ENCODE measurements at places on chromosomes 2 and 18.

DNA sequence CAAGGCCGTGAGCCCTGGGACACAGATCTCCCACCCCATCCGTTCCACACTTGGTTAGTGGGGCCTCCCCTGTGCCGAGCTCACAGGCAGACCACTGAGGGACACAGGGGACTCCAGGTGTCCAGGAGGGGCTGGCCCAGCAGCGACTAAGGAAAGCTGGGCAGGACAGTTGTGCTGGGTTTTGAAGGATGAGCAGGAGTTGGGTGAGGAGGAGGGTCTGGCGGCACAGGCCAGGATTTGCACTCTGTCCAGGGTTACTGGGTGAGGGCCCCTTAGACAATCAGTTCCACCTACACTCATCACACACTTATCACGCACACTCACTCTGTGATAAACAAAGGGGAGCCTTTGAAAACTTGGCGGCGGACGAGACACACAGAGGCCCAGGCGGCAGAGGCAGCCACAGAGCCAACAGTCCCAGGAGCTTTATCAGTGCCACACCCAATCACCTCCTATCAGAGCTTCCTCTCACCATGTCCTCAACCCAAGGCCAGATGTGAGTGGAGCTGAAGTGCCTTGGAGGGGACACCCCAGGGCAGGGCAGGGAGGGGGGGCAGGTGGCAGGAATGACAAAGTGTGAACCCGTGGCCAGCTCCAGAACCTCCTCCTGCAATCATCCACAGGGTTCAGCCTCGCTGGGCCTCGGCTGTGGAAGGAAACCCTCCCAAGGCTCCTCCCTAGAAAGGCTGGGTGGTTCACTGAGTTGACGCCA is 26.6 kb downstream of the BIN1 start:
- DNase-seq: no peak

GRCh38 chr2:230127195-230127594 is 58.5 kb upstream of the SLC16A14 start:
- DNase-seq: no peak

GRCh38 chr2:186582698-186583097 is 7.2 kb upstream of the ITGAV start:
- DNase-seq: no peak

- no peak for DNase-seq
These were observed 59.7 kb upstream of the PHLPP1 start for GRCh38 chr18:62655520-62656219.

DNA sequence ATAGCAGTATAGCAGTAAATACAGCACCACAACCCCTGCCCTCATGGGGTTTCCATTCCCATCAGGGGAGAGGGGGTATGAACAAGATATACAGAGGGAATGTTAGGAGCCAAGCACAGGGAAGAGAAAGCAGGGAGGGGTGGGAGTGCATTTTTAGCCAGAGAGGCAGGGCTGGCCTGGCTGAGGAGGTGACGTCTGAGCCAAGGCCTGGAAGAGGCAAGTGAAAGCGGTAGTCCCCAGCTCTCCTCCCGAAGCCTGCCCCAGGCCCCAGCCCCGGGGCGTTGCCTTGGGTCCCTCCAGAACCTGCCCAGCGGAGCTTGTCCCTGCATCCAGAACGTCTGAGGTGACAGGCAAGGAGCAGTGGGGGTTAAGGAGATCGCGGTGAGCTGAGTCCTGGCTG is 45.1 kb upstream of the FOSL2 start:
- DNase-seq: no peak

DNA sequence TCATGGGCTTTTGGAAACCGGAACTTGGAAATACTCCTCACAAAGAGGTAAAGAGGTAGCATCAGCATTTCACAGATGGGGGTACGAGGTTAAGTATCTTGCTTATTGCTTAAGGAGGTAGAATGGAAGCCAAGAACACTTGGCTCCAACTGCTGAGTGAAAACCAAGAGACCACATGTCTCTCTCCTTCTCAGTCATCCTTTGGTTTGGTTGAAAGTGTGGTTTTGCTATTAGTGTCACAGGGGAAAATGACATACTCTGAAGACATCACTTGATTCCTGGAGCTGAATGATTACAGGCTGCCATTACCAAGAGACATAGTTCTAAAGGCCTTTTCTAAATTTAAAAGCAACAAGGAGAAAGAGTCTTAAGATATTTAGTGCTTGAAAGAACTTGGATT is 41.5 kb downstream of the ANTXR1 start:
- no peak for DNase-seq

DNA sequence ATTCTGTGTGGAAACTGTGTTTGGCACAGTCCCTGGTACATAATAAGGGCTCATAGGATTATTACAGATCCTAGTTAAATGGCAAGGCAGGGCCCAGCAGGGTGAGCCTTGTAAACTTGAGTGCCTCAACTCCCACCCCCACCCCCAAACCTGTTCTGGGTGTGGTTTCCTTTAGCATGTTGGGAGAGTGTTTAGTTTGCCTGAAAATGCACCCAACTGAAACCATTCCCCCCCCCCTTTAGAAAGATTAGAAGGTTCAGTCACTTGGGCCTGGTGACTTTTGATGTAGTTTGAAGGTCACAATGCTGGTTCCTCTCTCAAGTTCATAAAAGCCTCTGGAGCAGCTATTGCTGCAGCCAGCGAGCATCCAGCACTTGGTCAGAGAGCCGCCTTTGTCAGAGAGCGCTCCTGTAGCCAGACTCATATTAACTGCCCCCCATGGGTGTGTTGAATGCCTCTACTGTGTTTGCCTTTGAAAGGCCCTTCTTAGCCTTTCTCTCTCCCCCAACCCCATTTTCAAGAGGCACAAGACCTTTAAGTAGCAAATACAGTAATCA is 113.7 kb downstream of the SPTBN1 start:
- DNase-seq: no peak

GRCh38 chr2:152499896-152500735 is 165.1 kb downstream of the FMNL2 start:
- no peak for DNase-seq

- no peak for DNase-seq
These were observed 45.5 kb downstream of the SLC66A2 start for GRCh38 chr18:79905993-79906392.

DNA sequence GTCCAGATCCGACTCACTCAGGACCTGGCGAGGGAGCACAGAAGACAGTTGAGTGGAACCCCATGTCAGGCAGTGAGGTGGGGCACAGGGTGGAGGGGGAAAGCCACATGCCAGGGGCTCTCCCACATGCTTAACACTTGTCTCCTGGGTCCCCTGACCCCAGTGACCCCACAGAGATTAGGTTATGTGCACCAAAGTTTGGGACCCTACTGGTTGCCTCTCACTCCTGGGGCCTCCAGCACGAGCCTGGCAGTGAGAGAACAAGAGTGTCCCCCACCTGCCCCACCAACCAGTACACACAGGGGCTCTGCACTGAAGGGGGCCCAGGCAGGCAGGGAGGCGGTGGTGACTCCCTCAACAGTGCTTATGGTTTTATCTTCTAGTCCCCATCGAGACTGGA is 58.3 kb downstream of the CIB4 start:
- DNase-seq: no peak

GRCh38 chr2:39623917-39624316 is 41.8 kb upstream of the TMEM178A start:
- DNase-seq: no peak

GRCh38 chr2:183630964-183631363 is 506.7 kb downstream of the NUP35 start:
- DNase-seq: no peak

GRCh38 chr18:77897606-77898005 is 648.0 kb downstream of the GALR1 start:
- DNase-seq: no peak

DNA sequence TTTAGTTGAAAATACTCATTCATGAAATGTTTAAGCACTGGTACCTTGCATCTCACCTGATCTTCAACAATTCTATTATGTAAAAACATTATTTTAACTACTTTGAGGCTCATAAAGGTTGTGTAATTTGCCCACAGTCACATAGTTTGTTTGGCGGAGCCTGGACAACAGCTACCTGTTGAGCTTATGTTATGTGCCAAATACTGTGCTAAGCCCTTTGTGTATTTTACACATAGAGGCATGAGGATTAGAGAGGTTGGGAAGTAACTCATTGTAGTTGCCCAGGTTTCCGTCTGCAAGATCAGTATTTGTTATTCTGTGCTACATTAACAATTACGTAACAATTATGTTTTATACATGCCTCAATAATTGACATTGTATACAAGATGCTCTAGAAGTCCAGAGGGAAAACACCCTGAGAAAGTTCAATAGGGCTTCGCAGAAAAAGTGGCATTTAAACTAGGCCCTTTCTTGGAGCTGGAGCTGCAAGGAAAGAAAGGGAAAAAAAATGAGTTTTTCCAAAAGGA is 80.4 kb downstream of the BOLA3 start:
- DNase-seq: no peak

- no peak for DNase-seq
These were observed 451.0 kb upstream of the SALL3 start for GRCh38 chr18:78528411-78529258.

GRCh38 chr2:157627594-157628476 is 829 bp downstream of the ACVR1C start:
- peak; percentile 3 for DNase-seq

GRCh38 chr2:67716895-67717396 is 319.8 kb downstream of the ETAA1 start:
- no peak for DNase-seq

GRCh38 chr2:9819551-9819950 is 23.7 kb upstream of the TAF1B start:
- DNase-seq: no peak

DNA sequence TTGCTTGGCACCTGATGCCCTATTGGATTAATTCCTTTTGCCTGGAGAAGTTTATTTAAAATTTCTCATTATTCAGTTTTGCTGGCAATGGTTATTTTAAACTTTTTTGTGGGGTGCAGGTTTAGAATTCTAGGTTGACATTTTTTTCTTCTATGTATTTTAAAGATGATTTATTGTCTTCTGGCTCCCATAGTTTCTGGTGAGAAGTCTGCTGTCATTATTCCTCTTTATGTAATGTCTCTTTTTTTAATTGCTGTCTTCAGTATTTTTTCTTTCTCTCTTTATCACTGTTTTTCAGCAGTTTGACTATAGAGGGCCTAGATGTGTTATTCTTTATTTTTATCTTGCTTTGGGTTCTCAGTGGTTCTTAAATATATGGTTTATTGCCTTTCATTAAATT is 182.2 kb upstream of the STON1 start:
- DNase-seq: no peak

- no peak for DNase-seq
These were observed 282.0 kb upstream of the PXDN start for GRCh38 chr2:2026252-2026831.

DNA sequence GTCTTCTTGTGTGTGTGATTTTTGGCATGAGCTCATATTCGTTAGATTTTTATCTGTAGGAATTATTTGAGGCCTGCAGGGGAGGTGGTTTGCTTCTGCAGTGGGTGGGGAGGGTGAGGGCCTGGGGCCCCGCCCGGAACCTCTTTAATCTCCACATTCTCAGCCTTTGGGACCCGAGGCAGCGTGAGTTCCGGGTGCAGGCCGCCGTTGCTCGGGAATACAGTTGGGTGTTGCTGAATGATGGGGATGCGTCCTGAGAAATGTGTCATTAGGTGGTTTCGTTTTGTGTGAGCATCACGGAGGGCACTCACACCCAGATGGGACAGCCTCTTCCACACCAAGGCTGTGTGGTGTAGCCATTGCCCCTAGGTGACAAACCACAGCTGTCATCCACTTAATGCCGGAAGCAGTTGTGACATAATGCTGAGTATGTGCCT is 13.7 kb upstream of the GAL3ST2 start:
- DNase-seq: peak; percentile 32

DNA sequence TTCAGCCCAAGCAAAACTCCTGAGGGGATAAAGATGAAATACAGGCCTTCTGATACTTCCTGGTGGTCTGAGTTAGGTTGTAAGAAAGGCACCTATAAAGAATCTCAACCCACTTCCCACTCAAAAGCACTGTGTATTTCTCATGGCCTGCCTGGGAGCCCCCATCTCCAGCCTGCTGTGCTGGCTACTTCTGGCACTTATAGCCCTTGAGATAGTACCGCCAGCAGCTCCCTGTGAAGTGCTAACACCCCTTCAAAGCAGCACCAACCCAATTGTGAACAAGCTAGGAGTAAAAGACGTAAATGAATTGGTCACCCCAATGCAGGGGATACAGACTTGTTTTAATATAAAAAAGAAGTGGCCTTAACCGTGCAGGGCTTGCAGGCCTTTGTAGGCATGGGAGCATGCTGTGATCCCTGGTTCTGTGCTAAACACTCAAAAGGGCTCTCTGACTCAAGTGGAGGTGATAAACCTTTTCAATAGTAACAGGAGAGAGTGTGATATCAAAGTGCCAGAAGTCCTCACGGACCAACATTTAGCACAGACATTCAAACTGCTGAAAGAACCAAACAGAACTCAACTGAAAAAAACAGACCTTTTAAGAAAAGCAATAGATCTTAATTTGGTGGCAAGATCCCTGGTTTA is 80.8 kb downstream of the RTN4 start:
- no peak for DNase-seq

DNA sequence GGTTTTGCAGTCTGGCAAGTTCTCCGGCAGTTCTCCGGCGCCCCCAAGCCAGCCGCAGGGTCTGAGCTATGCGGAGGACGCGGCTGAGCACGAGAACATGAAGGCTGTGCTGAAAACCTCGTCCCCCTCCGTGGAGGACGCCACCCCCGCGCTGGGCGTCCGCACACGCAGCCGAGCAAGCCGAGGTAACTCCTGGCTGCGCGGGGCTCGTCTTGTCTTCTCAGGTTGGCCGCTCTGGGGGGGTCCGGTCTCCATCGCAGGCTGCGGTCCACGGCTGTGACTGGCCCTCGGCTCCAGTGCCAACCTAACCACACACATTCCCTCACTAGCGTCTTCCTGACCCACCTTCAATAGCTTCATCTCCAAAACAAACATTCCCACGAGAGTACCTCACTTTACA is 68.2 kb downstream of the TPGS2 start:
- DNase-seq: no peak

DNA sequence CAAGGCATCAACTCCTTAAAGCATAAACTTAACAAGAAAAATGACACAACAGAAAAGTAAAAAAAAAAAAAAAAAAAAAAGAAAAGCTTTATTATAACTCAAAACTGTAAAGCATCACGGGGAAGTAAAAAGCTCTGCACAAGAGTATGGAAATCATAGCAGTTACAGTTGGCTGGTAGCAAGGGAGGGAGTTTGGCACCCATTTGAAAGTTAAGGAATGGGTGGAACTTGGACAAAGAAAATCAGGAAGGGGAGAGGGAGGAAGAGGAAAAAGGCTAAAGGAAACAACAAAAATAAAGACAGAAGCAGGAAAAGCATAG is 8.6 kb downstream of the KLF7 start:
- no peak for DNase-seq

DNA sequence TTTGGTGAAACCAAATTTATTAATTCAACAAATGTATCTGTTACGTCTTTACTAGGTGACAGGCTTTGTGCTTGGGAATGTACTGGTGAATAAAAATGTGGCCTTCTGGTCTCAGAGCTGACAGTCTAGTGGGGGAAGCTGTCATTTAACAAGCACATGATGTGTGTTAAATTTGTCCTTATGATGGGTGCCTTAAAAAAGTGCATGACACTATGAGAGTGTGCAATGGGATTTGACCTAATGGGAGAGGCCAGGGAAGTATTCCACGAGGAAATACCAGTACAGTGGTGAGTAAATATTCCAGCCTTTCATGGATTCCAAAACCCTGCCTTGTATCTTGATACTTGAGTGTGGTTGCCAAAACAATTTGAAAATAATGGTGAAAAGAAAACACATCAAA is 308.9 kb downstream of the PLCL1 start:
- no peak for DNase-seq

- no peak for DNase-seq
These were observed 47.1 kb upstream of the CCDC150 start for GRCh38 chr2:196592331-196592910.

- no peak for DNase-seq
These were observed 721.0 kb upstream of the PKDCC start for GRCh38 chr2:41326851-41327250.

- no peak for DNase-seq
These were observed 13.0 kb downstream of the FABP1 start for GRCh38 chr2:88114889-88115288.
